Muscle of back (tissue), 13 donors: ENCODE measurements at places on chromosomes 5 and 9.

- no peak for DNase-seq
Observed at GRCh38 chr5:2382776-2383697, 368.4 kb downstream of the IRX2 start.

DNA sequence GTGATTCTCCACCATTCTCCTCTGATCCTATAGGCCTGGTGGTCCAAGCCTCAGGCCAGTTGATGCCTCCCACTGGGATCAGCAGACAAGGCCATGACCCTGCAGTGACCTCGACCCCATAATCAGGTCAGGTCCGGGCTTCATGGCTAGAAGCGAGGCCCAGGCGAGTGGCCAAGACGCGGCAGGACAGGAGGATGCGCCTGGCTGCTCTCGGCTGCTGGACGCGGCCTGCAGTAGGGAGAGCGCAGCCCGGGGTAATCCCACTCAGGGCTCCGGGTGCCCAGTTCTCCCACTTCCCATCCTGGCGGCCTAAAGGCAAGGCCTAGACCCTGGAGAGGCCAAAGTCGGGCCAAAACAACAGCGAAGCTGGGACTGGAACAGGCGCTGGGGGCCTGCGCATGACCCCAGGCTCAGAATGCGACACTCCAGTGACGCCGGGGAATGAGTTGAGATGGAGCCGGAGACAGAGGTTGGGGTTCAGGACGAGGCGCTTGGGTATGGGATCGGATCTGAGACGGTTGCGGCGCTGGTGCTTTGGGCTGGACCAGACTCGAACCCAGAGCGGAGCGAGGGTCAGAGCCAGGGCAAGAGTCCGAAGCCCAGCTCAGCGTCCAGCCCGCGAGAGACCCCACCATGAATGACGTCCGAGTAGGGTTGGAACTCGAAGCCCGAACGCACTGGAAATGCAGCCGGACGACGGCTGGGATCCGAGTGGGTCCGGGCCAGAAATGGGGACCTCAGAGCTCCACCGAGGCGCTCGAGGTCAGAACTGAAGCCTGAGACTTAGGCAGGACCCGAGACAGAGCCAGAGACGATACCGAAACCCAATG is 3.2 kb downstream of the LHX6 start:
- no peak for DNase-seq

DNA sequence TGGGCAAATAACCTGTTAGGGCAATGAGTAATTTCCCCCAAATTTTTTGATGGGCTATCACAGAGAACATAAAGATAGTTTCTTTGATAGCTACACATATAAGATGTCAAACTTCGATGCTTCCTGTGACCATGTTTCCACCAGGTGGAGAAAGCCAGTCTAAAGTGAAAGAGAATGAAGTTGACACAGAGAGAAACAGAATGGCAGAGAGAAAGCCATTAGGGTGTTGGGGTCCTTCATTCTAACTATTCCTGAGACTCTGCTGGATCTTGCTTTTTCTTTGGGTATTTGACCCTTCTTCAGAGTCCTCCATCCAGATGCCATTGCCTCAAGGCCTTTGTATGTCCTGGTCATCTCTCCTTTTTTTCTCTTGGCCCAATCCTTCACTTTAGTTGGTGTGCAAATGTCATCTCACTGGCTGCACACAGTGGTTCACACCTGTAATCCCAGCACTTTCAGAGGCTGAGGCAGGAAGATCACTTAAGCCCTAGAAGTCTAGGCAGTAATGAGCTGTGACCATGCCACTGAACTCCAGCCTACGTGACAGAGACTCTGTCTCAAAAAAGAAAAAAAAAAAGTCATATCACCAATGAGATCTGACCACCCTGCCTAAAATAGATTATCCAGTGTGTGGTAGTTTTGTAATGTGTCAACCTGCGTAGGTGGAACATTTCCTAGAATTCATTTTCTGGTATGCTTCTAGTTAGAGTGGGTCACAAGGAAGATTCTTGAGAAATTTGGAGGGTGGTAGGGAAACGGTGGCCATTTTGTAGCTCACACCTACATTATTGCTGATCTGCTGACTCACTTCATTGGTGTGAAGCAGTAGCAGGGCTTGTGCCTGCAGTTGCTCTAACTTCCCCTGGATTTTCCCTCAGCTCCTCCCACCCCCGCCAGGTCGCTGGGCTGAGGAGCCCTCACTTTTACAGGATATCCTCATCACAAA is 20.8 kb upstream of the KIF2A start:
- DNase-seq: no peak

DNA sequence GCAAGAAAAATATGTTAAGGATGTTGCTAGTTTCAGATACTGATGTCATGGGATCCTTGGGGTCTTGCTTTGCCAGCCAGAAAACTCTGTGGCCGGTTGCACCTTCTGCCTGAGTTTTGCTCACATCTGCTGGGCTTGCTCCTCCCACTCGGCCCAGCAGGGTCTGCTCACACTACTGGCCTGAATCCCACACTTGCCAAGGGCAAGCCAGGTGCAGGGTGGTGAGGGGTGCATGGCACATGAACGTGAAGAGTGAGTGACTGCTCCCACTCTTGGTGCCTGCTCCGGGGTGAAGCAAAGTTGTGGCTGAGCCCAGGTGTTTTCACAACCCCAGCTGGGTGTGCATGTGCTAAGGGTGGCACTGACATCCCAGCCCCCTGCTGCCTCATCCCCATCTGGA is 83.1 kb upstream of the STARD4 start:
- DNase-seq: no peak

- no peak for DNase-seq
Observed at GRCh38 chr9:37452611-37453010, 12.6 kb downstream of the ZBTB5 start.

- no peak for DNase-seq
Observed at GRCh38 chr9:87684627-87685219, 41.2 kb upstream of the CTSL start.

GRCh38 chr5:136201870-136202269 is 8.9 kb upstream of the SMIM32 start:
- DNase-seq: no peak

DNA sequence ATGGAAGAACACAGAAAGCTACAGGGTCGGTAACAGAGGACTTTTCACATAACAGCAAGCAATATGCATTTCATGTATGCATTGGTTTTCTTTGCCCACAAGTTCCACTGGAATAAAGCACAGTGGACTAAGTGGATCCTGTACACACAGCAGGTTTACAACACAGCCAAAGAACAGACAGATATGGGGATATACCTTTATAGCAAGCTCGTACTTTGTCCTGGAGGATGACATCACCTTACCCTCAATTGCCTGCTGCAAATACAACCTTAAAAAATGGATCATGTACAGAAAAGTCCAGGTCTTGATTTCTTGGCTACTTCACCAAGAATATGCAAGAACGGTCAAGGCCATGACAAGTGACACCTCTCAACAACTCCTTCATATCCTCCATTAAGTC is 1445.5 kb downstream of the MAT2B start:
- DNase-seq: no peak

GRCh38 chr9:123753016-123753415 is 176.9 kb downstream of the DENND1A start:
- DNase-seq: no peak

DNA sequence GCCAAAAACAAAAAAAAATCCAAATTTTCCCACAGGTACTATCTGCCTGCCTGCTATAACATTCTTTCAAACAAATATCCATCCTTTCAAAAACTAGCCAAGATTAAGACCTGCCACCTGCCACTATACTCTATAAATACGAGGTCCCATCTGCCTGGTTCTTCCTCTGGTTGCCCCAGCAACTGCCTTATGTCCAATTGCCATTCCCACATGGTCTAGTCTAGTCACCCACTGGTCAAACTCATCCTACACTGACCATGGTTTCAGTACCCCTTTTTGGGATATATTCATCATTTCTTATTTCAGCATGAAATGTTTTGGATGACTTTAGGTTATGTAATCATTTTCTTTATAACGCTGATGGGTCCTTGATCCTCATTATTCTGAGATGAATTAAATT is 95.1 kb upstream of the CCNG1 start:
- no peak for DNase-seq

- DNase-seq: no peak
Observed at GRCh38 chr5:109718216-109718615, 28.5 kb downstream of the MAN2A1 start.

DNA sequence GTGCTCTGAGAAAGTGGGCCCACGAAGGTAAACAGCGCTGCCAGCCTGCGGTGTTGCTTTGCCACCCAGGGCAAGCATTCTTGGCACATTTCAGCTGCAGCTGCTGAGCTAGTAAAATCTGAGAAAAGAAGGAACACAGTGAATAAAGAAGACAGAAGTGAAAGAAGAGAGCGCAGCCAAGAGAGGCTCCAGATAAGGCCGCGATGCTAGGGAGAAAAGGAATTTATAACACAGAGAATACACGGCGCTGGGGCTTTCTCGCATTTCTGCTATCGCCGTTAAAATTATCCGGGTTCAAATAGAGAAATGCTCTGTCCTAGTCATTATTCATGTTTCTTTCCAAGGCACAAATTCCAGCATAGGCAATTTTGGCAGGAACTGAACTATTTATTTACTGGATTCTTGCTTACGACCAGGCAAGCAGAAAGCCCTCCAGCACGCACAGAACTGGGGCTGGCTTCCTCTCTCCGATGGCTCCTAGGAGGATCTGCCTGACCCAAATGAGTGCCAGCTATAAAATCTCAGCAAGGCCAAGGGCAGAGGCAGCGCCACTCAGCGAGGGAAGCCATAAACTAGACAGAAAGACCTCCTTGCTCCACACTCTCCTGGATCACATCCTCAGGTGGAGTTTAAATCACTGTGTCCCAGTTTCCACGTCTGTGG is 111.2 kb downstream of the ATPSCKMT start:
- DNase-seq: no peak

- DNase-seq: no peak
Observed at GRCh38 chr9:88748566-88749261, 213.7 kb downstream of the NXNL2 start.

DNA sequence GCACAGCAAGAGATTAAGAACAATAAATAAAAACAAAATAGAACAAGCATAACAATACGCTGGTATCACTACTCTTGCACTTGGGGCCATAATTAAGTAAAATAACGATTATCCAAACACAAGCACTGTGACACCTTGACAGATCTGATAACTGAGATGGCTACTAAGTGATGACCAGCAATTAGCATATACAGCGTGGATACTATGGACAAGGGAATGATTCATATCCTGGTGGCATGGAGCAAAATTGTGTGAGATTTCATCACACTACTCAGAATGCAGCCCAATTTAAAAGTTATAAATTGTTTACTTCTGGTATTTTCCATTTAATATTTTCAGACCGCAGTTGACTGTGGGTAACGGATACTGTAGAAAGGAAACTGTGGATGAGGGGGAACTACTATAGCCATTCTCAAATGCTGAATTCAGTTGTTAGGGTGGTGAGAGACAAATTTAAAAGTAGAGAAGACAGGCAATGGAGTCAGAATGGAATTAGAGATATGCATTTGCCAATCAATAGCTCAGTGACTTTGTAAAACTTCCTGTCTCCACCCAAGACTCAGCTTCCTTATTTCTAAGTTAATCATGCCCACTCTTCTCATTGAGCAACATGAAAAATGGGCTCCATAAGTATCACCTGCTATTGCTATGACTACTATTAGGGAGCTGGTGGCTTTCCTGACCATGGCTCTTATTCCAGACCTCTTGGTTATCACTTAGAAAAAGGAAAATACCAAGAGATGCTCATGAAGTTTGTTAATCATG is 300.8 kb downstream of the TRIM32 start:
- DNase-seq: no peak

DNA sequence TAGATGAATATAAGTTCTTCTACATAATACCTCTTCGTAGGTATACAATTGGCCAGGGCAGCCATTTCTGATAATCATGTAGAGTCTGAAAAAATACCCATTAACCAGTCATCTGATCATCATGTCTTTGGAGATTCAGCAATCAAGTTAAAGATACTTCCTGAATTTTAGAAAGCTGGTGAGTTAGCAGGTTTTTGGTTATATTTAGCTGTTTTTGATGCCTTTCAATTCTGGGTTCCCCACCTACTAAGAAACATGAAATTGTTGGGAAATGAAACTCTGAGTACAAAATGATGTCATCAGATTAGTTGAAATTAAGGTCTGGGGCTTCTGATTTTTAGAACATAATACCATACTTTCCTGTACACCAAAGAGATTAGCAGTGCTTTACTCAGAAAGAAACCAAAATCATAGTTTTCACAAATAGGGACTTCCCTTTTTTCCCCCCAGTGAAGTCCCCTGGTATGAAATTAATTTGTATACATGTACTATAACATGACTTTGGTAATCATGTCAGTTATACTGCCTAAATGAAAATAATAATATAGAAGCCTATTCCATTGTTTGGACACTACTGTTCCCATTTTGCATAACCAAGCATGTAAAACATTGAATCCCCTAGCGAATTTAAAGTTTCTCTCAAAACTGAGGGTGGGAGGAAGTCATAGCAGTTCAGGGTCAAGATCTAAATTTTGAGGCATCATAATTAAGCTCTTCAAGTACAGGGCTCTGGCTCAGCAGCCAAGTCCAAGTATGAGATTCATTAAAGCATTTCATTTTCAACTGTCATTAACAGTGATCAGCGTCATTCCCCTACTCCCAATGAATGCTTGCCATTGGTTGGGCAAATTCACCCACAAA is 17.9 kb downstream of the PRLR start:
- no peak for DNase-seq

DNA sequence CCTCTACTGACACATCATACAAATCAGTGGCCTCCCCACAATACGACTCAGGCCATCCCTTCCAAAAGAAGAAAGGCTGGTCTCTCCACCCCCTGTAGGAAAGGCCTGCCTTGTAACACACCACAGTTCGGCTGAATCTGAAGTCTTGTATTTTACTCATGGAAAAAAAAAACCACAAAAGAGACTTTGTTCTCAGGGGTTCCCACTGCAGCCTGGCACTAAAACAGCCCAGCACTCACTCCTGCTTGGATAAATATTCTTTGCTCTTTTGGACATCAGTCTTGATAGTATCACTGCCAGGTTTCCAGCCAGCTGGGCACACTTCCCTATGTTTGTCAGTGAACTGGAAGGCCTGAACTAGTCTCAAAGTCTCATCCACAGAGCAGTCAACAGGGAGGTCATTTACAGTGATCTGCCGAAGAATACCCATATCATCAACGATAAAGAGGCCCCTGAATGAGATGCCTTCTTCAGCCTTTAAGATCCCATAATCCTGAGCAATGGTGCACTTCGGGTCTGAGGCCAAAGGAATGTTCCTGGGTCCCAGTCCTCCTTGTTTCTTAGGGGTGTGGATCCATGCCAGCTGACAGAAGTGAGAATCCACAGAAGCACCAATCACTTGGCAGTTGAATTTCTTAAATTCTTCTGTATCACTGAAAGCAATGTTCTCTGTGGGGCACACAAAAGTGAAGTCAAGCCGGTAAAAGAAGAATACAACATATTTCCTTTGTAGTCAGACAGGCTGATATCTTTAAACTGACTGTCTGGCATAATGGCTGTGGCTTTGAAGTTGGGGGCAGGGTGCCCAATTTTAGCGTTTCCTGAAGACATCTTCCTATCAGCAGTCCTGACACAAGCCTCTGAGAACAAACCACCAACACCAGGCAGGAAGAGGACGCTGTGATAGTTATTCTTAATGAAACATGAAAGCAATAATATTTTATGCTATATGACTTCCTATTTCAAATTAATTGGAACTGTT is 198.1 kb downstream of the LURAP1L start:
- DNase-seq: no peak

GRCh38 chr5:143023411-143024096 is 253.4 kb downstream of the ARHGAP26 start:
- DNase-seq: peak; percentile 59
